ENCODE measurements at places on chromosomes 13 and 19. TPM values are rescaled to one million over a fixed set of nuclear protein-coding genes. Genes with fewer than 3 reads are reported as not detected.

URI1 gene
- 76.6 TPM for total RNA-seq

ARMC6 gene
- total RNA-seq = 26.3 TPM

SYDE1 gene
- total RNA-seq = 3.2 TPM

DNA sequence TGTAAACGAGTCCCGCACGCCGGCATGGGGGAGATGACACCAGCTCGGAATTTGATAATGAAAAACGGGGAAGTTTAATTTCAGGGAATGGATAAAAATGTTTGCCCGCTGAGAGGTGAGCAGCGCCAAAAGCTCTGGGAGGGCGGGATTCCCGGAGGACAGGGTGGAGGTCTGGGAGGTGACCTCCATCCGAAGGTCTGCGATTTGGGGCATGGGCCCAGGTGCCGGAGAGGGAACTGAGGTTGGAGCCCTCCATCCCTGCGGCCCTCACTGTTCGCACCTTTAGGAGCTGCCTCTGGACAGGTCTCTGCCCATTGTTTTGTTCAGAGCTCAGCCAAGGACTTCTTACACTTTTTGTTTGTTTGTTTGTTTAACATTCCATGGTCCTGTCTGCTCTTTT lies 129.8 kb downstream of the URI1 start:
- DNase-seq = no peak

DNA sequence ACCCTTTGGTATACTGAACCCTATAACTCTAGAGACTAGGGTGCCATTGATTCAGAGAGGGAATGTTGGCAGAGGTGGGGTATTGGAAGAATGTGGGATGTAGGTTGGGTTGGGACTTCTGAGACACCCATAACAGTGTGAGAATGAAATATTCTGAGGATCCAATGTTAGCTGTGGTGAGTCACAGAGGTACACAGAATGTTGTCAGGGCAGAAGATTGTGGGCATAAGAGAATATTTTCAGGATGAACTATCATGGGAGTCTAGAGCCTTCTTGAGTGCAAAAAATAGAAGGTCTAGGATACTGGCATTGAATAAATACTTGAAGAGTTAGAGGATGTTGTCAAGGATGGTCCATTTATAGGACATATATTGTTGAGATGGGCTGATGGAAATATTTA lies 9.0 kb downstream of the KLK13 start:
- no peak for DNase-seq

GRCh38 chr13:98570929-98571372 lies 6.0 kb downstream of the STK24 start:
- DNase-seq = no peak

- no peak for DNase-seq
Measured at GRCh38 chr19:17393914-17394313, at the start of gene CCDC194. Gene CCDC194, minus strand, starts transcription at chr19:17394196. Its CDS starts 38 bp downstream, at chr19:17394158.

- no peak for DNase-seq
Measured at GRCh38 chr19:55613930-55614710, 8.7 kb downstream of the ZNF865 start.

GZMM gene
- total RNA-seq = not detected

COLGALT1 gene
- 19.1 TPM for total RNA-seq

GRCh38 chr19:33828266-33829075 lies 31.8 kb downstream of the KCTD15 start:
- DNase-seq = no peak

GRCh38 chr19:55018216-55018615 lies 19.8 kb downstream of the GP6 start:
- no peak for DNase-seq
